ENCODE measurements at places on chromosomes 4 and X.

DNA sequence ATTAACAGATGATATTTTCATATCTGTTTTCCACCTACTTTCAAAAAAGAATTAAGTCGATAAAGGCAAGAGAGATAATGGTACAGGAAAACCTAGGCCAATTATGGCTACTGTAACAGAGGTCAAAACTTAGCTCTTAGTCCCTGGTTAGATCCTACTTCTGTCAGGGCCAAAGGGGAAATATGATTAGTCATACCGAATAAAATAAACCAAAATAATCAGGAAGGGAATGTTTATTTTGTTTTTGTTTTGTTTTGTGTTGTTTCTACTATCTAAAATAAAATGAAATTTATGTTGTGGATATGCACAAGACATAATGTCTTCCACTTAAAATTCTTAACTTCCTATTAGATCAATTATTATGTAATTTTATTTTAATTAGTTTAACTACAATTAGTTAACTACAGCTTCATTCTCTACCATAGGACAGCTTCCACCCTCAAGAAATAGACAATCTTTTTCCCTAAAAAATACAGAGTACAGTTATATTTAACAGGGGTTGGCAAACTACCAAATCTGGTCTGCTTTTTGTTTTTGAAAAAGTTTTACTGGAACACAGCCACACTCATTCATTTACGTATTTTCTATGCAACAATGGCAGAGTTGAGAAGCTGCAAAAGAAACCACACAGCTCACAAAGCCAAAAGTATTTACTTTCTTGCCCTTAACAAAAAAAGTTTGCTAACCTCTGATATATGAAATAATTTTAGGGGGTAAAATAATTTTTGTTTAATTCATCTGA is 25.4 kb downstream of the TMEM47 start:
- DNase-seq: no peak

DNA sequence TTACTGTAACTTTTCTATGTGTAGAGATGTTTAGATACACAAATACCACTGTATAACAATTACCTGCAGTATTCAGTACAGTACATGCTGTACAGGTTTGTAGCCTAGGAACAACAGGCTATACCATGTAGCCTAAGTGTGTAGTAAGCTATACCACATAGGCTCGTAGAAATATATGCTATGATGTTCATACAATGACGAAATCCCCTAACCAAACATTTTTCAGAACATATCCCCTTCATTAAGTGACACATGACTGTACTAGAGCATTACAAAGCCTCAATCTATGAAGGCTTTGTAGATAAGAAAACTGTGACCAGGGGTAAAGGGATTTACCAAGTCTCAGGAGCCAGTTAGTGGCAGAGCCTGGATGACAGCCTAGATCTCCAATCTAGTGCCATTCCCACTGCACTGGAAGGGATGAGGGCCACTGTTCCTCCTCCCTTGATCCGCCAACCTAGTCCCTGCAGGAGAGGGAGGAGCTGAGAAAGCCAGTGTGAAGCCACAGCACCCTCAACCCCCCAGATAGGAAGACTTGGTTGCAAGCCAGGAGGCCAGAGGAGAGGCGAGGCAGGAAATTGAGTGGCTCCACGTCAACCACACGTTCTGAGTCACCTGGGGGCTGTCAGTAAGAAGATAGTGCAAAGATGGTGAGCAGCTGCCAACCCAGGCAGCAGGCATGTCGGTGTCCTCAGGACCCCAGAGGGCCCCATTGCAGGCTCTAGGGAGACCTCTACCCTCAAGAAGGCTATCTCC is 227.7 kb downstream of the BCOR start:
- DNase-seq: no peak

GRCh38 chr4:140834839-140835495 is 78.8 kb upstream of the TBC1D9 start:
- DNase-seq: no peak

GRCh38 chrX:48498374-48498809 is 10.4 kb upstream of the PORCN start:
- no peak for DNase-seq

DNA sequence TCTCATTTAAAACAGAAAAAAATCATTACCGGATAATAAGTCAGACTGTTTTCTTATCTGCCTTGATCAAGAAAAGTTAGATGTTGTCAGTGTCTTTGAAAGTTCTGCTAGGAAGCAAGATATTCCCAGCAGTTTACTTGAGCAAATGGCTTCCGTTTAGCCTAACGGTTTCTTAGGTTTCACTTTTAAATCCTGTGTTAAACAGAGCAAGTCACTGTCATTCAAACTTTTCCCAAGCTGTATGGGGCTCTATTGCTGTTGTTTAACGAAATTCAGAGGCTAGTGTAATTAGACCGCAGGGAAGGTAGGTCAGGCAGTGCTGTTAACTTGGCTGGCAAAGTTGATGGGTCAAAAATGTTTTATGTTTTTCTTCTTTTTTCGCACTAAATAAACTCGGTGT is 80.3 kb upstream of the NEIL3 start:
- no peak for DNase-seq

GRCh38 chr4:156295676-156296195 is 342.1 kb upstream of the CTSO start:
- no peak for DNase-seq

GRCh38 chrX:143634663-143635455 is 1.0 kb downstream of the SLITRK4 start:
- DNase-seq: no peak

DNA sequence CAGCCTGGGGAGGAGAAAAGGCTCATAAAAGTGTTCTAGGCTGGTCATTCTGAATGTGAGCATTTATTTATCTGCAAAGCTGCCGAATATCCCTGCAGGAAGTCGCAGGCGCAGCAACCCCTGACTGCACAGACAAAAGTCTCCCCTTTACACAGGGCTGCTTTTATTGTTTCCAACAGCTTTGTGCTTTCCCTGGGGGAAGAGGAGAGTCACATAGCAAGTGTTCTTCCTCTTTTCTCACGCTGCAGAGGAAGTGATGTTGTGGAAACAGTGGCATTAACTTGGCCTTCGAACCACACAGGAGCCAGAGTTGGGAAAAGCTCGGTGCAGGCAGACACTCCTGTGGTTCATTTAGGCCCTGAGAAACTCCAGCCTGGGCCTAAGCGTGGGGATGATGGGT is 81.5 kb upstream of the BCOR start:
- DNase-seq: no peak

DNA sequence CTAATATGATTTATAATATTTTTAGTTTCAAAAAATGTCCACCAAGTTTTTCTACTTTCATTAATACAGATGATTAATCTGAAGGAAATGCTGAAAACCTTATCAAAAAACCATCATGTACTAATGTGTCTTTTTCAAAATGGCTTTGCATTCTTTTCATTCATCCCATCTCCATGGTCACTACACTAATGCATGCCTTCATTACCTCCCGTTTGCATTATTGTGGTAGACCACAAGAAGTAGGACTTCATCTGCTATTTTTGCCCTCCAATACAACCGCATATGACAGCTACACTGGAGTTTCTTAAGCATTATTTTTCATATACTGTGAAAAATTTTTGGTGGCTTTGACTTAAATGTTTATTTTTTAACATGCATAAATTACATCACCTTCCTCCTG is 37.9 kb upstream of the FSTL5 start:
- DNase-seq: no peak

DNA sequence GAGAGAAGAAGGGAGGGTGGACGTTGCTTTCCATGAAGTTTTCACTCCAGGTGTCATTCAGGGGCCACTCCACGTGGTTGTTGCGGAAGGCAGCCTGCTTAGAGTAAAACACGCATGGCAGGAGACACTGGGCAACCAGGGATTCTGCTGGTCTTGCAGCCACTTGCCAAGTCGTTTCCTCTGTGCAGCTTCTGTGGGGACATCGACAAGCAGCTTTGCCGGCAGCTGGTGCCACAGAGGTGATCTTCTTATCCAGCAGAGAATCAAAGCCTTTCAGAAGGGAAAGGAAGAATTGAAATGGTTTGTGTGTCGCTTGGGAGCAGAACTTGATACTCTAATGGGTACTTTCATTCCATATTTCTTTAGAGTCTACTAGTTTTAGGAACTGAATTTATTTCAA is 867.1 kb upstream of the TENM3 start:
- DNase-seq: no peak

- no peak for DNase-seq
These were observed 149.1 kb upstream of the PCDH10 start for GRCh38 chr4:133000012-133000411.

DNA sequence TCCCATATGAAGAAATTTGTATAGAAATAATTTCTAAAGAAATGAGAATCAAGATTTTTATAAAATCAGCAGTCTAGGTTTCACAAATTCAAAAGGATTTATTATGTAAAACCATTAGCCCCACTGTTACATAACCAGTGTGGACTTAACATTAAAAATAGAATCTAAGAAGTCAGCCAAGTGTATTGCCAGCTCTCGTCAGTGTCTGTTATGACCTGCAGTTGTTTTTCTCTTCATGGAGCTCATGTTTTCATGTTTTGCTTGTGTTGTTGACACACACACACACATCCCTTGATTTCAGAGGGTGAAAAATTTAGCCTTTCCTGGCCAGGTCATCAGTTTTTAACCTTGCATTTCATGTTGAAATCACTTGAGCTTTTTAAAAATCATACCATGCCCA is 39.5 kb downstream of the USP38 start:
- no peak for DNase-seq

DNA sequence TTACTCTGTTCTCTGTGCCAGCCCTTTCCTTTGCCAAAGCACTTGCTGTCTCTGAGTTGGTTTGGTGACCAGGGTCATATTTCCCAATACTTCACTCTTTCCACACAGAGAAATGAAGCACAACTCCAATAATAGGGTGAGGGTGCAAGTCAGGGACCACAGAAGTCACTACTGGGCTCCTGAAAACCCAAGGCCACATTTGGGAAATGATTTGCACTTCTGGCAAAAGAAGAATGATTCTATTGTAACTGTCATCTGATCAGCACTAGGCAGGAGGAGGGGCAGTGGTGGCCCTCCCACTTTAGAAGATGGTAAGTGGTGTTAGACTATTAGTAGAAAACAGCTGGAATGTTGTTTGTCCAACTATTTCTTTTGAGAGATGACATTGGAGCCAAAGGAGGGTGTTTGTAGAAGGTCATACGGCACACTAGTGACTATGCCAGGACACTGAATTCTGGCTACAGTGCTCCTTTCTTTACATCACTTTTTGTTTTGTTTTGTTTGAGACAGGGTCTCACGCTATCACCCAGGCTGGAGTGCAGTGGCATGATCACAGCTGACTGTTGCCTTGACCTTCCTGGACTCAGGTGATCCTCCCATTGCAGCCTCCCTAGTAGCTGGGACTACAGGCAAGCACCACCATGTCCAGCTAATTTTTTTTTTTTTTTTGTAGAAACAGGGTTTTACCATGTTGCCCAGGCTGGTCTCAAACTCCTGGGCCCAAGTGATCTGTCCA is 10.8 kb upstream of the HADH start:
- DNase-seq: no peak

DNA sequence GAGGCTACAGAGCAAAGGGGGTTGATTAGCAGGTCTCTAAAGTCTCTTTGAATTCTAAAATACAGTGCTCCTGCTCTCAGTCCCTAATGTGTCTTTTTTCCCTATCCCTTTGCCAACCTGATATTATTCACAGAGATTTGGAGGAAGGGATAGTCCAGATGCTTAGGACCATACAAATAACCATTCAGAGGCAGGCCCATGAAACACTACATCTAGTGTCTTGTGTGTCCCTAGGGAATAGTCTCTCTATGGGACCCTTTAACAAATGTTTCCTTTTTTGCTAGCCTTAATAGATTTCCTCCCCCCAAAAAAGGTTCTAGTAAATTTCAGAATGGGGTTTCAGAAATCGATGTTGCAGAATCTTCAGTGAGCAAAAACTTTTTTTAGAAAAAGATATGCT is 1.7 kb downstream of the NR0B1 start:
- no peak for DNase-seq

DNA sequence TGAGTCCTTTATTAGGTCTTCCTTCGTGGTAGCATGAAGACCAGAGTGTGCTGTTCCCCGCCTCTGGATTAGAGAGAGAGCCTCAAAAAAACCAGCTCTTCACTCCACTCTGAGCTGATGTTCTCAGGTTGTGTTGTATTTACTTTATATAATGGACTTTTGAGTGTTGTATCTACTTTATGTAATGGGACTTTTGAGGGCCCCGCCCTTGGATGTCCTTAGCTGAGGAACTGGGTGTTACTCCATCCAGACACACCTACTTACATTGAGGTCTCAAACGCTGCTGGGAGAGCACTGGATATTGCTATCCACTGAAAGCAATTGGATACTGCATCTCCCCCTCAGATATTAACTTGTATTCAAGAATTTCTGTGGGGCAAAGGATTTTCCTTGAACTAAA is 28.2 kb downstream of the ATP8A1 start:
- DNase-seq: no peak

GRCh38 chr4:185469580-185470154 is 1.9 kb downstream of the CCDC110 start:
- no peak for DNase-seq

- DNase-seq: no peak
These were observed 1.0 kb downstream of the AGA start for GRCh38 chr4:177441061-177441802.

DNA sequence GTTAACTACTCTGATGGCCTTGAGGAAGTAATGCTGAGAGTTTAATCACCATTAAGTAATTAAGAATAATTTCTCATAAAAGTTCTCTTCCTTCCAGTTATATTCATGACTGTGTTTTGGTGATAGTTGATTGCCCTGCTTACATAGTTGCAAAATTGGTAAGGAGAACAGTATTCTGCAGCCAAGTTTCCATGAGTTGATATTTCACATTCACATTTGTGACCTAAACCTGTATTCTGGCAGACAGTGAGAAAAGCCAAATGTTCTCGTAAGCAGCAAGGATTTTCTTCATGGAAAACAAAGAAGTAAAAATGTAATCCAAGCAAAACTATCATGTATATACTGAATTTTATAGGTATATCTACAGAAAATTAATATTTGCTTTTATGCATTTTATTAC is 187.8 kb upstream of the NUDT6 start:
- DNase-seq: no peak

DNA sequence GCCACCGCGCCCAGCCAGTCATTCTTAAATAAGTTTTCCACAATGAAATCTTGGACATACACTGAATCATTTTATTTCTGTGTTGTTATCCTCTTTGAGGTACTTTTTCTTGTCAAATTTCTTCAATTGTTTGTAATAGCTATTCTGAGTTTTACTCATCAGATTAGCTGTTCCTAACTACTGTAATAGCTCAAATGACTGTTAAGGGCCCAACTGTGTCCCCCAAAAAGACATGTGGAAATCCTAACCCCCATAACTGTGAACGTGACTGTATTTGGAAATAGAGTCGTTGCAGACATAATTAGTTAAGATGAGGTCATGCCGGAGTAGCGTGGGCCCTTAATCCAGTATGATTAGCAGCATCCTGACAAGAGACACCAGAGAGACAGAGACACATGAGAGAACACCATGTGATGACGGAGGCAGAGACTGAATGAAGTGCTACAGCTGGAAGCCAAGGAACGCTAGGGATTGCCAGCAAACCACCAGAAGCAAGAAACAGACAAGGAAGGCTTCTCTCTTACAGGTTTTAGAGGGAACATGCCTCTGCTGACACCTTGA is 22.9 kb downstream of the ACOT9 start:
- no peak for DNase-seq

- DNase-seq: no peak
These were observed 59.6 kb upstream of the XAGE1B start for GRCh38 chrX:52576474-52576873.
